Caco-2 (cell line): ENCODE measurements at places on chromosomes 11 and 22. TPM values are rescaled to one million over a fixed set of nuclear protein-coding genes. Genes with fewer than 3 reads are reported as not detected.

- no peak overlapping the region for H3K27ac ChIP-seq
- H3K4me3 ChIP-seq = no peak overlapping the region
- no peaks in the 10 kb centered on the region for H3K27me3 ChIP-seq
Measured at GRCh38 chr11:91768783-91769182, 455.8 kb upstream of the FAT3 start.

- H3K4me1 ChIP-seq = peaks cover 70% of the 10 kb centered on the region
- H3K4me3 ChIP-seq = no peak overlapping the region
- DNase-seq = peak; percentile 64
- H3K36me3 ChIP-seq = no peaks in the 10 kb centered on the region
Measured at GRCh38 chr22:42294034-42294985, 23.9 kb upstream of the TCF20 start.

DNA sequence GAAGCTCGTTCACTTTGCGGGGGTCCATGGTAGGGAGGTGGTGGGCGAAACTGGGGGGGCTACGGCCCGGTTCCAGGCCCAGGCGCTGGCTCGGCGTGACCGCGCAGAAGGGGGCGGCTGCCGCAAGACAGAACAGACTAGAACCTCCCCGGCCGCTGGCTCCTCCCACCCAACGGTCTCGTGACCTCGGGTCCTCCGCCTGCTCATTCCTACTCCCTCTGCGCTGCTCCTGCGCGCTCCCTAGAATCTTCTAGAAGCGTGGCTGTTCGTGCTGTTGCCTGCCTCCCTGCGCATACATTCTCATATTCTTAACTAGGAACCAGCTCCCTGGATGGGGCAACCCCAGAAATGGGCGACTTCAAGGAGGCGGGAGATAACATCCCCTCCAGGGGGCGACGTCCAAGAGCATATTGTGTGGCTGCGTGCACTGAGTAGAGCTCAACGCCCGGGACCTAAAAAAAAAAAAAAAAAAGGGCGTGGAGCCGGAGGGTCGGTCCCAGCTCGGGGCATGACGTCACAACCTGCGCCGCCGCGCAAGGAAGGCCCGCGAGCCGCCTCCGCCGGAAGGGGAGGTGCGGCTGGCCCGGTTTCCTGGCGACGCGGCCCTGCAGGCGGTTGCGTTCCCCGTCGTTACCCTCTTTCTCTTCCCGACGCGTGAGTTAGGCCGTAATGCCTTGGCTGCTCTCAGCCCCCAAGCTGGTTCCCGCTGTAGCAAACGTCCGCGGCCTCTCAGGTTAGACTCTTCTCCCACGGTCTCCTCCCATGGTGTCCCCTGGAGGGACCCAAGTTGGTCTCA is at the start of the genes ST13 and XPNPEP3:
ST13 (minus strand) TSS at position 127 of the 796 bp plus-strand sequence; CDS start at position 28, 99 bp downstream.
XPNPEP3 (plus strand) TSS at position 636 of the 796 bp plus-strand sequence; CDS start at position 670, 34 bp downstream.
- no peaks in the 10 kb centered on the region; the same call in 1 of the 2 replicates for H3K36me3 ChIP-seq
- H3K4me3 ChIP-seq = peak within 1 kb of the TSS; percentile 56
- H3K4me1 ChIP-seq = peaks cover 37% of the 10 kb centered on the region
- H3K27ac ChIP-seq = peak within 1 kb of the TSS; percentile 100

DNA sequence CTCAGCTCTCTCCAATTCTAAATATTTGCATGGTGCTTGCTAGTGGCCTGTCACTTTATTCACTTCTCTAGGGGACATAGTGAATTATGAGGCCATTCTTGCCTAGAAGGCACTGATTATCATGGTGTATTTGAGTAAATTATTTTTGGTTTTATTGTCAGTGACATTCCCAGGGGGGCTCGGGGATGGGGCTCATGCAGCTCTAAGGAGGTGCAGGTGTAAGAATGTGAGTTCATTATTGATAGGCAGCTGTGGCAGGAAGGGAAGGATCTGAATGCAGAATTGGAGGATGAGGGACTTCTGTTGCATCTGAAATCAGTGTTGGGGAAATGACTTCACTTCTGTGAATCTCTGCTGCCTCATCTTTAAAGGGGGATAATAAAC is 53.7 kb upstream of the OR4B1 start:
- no peak overlapping the region for H3K4me3 ChIP-seq
- H3K27ac ChIP-seq = no peak overlapping the region
- no peaks in the 10 kb centered on the region for H3K36me3 ChIP-seq
- H3K4me1 ChIP-seq = peaks cover 9% of the 10 kb centered on the region; the same call in 1 of the 2 replicates
- DNase-seq = no peak
- no peaks in the 10 kb centered on the region for H3K27me3 ChIP-seq

The BUD13 gene
- 37.8 and 42.6 TPM in 2 replicates for total RNA-seq

- no peak overlapping the region for H3K27ac ChIP-seq
- H3K36me3 ChIP-seq = no peaks in the 10 kb centered on the region
- H3K4me1 ChIP-seq = peaks cover 27% of the 10 kb centered on the region
- DNase-seq = no peak
- no peaks in the 10 kb centered on the region for H3K27me3 ChIP-seq
Measured at GRCh38 chr22:23529166-23530103, 50.7 kb downstream of the IGLL1 start.

DNA sequence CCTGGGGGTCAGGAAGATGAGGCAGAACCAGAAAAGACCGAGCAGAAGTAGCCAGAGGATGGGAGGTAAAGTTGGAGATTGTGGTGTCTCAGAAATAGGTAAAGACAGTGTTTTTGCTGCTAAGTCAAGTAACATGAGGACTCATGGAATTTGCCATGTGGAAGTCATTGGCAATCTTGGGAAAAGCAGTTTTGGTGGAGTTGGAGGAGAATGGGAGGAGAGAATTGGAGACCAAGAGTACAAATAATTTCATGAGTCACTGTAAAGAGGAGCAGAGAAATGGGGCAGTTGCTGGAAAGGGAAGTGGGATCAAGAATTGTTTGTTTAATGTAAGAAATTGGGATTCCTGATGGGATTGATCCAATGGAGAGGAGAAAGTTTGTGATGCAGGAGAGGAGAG is 111.7 kb downstream of the LRRC32 start:
- H3K4me3 ChIP-seq = no peak overlapping the region
- H3K36me3 ChIP-seq = no peaks in the 10 kb centered on the region
- H3K27me3 ChIP-seq = no peaks in the 10 kb centered on the region
- DNase-seq = no peak
- H3K4me1 ChIP-seq = 0 out of 2 replicates have a peak, but pooled peaks cover 3% of the 10 kb centered on the region
- H3K27ac ChIP-seq = no peak overlapping the region
